NCI-H2107 (cell line): ENCODE measurements at places on chromosomes 5 and 9.
A peak's percentile ranks its signal among the peaks of the same experiment; 100 is the strongest.

- DNase-seq = no peak
These were observed 89.8 kb downstream of the PSAT1 start for GRCh38 chr9:78386773-78387172.

GRCh38 chr9:129336601-129337331 lies 158.7 kb upstream of the IER5L start:
- DNase-seq = no peak

GRCh38 chr9:12351293-12352044 lies 341.7 kb upstream of the TYRP1 start:
- no peak for DNase-seq

DNA sequence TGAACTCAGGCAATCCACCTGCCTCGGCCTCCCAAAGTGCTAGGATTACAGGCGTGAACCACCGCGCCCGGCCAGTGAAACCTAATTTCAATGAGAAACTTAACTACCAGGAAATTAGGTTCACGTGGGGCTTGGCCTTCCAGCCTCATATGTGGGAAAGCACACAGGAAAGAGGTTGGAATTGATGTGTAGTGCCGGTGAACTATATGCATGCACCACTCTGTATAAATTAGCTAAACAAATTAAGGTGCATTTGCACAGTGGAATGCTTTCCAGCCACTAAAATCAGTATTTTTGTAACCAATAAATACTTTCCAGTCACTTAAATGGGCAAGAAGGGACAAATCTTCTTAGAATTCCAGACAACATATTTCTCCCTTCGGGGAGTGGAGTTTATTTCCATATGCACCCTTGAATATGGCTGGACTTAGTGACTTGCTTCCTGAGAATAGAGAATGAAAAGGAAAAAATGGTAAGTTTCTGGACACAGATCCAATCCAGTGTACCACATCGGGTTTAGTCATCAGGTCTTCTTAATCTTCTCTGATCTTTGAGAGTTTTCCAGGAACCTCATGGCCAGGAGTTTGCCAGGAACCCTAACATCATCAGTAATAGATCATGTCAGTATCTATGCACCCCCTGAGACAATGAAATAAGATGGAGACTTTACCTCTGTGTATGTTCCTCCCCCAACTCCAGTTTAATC lies 24.9 kb downstream of the ATOX1 start:
- no peak for DNase-seq

DNA sequence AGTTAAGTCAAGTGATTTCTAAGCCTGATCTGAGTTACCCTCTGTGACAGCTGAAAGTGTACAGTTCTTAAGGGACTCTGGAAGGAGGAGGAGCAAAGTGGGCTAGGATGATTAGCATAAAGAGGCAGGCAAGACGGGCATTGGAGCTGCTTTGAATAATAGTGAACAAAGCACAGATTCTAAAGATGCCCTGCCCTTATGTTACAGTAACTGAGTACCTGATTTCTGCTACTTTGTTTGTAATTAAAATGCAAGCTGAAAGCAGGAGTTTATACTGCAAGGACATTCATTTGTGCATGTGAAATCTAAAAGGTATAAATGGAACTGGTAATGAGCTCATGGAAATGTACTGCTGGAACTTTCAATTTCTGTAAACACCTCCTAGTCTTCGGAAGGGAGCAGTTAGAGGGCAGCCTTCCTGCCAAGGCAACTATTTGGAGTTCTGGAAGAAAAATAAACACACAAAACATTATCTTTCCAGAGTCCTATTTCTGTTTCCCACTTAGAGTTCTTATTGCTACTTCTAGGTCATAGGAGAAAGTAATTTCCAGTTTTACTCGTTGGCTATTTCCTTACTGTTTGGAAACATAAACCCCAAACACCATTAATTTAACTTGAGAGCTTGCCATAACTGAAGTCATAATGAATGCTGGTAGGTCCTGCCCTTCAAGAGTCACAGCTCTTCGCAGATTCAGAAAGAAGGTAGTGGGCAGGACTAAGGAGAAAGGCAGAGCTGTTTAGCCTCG lies at the start of gene RANBP3L:
Gene RANBP3L, minus strand, starts transcription at position 45 of the 746 bp plus-strand sequence. CDS start 486 bp downstream, outside the sequence.
- DNase-seq = no peak

DNA sequence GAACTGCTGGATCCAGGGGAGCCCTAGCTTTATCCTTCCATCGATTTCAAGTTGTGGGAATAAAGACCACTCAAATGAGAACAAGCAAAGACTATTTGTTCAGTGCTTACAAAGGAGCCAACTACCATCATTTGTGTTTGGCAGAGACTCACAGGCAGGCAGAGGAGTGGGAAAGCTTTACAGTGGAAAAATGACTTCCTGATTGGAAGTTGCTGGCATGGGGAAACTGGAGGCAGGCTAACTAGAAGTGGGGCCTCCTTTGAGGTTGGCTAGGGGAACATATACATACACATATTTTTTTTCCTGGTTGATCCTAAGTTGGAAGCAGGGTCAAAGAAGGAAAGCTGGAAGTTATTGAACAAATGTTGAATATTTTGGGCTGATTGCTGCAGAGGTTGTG lies 121.7 kb downstream of the ACTBL2 start:
- no peak for DNase-seq

- no peak for DNase-seq
These were observed 70.0 kb downstream of the RXRA start for GRCh38 chr9:134396258-134396742.

GRCh38 chr5:126481243-126481642 lies 58.0 kb downstream of the GRAMD2B start:
- no peak for DNase-seq

DNA sequence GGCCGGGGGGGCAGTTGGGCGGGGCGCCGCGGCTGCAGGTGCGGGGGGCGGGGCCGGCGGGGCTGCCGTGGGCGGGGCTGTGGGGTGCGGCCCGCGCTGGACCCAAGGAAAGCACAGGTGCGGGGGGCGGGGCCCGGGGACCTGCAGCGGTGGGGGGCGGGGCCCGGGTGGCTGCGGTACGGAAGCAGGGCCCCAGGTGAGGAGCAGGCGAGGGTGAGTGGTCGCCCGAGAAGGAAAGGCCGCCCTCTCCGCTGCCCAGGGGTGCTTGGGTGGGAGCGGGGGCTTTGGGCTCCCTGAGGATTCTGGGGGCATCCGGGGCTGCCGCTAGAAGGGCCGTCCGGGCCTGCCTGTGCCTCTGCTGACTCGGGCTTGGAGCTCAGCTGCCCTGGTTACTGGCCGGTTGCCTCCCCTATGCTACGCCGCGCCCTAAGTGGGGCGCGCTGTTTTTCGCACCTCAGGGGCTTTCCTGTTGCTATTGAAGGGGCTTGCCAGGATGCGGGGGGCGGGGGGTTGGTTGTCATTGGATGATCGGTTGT lies 767 bp downstream of the RALGPS1 start:
- peak; percentile 70 for DNase-seq

- DNase-seq = no peak
These were observed 594.1 kb upstream of the PTPRD start for GRCh38 chr9:11206925-11207324.

DNA sequence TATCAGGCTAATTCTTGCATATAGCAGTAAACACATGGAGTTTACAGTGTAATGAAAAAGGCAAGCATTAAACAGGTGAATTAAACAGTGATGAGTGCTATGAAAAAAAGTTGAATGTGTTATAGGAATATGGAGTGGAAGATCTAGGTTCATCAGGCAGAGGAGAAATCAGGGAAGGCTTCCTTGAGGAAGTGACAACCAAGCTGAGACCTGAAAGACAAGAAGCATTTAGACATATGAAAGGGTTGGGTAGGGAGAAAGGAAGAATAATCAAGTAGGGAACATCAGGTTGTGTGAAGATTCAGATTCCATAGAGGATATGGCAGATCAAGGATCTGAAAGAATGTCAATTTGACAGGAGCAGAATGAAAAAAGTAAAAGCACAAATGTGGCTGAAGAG lies 612.5 kb downstream of the PRELID2 start:
- no peak for DNase-seq

- DNase-seq = no peak
These were observed 589.1 kb downstream of the MTRR start for GRCh38 chr5:8458038-8458383.

DNA sequence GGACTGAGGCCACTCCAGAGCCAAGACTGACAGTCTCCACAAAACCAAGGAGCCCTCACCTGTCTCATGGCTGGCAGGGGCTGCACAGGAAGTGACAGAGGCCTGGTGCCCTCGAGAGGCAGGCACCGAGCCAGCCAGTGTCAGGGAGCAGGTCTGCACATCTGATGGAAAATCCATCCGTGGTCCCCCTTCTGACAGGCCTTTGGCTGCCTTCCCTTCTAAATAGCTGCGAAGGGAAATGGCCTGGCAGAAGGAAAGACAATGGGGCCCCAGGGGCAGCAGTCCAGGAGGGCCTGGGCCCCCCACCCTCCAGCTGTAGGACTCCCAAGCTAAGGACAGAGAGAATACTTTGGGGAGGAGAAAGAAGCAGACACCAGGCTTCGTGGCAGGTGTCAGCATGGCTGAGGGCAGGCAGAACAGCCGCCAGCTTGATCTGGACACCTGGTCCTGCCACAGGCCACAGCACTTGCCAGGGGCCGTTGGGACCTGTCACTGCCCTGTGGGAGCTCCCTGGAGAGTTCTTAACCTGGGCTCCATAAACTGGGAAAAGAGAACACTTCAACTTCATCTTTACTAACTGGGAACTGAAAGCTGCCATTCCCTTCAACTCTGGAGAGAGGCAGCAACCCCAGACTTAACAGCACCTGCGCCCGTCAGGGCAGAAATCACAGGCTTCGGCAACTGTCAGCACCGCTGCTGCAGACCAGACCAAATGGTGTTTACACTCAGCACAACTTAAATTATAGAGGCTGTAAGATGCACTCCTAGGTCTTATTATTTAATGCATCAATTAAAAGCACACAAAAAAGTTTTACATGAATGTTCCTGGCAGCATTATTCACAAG lies 22.0 kb downstream of the ADAMTS2 start:
- DNase-seq = no peak

DNA sequence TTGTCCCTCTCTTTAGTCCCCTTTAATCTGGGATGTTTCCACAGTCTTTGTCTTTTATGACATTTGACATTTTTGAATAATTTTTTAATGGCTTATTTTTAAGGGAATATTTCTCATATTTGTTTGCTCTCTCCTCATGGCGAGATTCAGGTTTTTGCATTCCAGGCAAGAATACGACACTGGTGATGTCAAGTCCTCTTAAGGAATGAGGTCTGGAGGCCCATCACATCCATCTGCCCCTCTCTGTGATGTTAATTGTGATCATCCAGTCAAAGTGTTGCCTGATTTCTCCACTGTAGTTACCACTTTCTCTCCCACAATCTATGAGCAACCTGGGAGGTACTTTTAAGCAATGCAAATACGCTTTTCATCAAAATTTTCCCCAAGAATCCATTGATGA lies 193.2 kb downstream of the MAST4 start:
- DNase-seq = no peak

- no peak for DNase-seq
These were observed 121.8 kb upstream of the TMEM161B start for GRCh38 chr5:88390481-88390880.

- no peak for DNase-seq
These were observed 32.3 kb downstream of the TNPO1 start for GRCh38 chr5:72848474-72849428.

DNA sequence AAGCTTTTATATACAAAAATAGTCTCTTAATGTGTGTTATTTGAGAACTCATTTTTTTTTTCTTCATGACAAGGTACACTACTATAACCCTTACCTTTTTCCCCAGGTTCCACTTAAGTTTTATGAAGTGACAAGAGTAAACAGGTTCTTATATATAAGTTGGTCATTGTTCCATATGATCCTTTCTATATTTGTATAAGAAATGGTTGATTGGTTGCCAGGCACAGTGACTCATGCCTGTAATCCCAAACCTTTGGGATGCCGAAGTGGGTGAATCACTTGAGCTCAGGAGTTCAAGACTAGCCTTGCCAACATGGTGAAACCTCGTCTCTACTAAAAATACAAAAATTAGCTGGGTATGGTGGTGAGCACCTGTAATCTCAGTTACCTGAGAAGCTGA lies 108.3 kb downstream of the PCSK1 start:
- DNase-seq = no peak

DNA sequence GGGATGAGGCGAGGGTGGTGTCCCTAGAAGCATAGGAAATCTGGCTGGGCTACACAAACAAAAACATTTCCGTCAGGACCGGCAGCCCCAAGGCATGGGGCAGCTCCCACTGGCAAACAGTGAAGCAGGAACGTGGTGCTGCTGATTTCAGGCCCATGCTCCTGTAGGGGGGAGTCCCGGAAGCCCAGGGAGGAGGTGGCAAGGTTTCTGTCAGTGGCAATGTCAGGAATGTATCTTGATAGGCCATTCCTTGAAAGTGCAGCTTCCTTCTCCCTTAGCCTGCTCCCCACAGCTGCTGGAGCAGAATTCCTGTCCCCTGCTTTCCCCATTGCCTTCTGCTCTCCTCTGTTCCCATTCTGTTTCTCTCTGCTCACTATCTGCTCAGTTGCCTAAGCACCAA lies 42.4 kb downstream of the MRRF start:
- no peak for DNase-seq

- DNase-seq = no peak
These were observed 16.0 kb downstream of the TRMO start for GRCh38 chr9:97906236-97906831.

DNA sequence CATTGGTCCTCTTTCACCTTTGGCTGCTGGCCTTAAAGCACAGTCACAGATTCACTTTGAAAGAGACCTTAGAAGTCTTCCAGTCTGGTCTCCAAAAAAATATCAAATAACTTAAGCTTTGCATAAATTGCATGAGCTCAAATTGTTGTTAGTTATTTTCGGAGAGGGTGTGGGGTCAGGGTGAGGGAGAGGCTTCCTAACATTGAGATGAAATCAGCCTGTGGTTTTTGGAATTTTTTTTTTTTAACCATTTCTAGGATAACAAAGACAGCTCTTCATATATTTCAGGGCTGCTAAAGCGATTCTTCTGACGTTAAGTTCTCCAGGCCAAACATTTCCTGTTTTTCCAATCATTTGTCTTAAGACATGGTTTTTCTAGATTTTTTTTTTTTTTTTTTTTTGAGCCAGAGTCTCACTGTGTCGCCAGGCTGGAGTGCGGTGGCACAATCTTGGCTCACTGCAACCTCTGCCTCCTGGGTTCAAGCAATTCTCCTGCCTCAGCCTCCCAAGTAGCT lies 4.5 kb downstream of the OCLN start:
- DNase-seq = no peak

DNA sequence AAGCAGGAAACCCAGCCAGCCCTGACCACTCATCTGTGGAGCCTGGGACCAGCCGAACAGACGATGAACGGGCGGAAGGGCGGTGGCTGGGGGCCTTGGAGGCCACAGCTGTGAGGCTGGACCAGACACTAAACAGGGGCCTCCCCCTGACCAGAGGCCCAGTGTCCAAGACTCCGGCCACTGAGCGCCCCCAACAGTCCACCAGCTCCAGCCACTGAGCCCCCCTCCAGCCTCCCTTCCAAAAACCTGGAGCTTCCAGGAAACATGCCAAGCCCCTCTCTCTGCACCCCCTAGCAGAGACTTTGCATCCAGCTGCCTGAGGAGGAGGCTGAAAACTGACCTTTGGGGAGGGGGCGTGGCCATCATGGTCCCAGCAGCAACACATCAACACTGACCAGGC lies 23.2 kb downstream of the CNTFR start:
- DNase-seq = no peak

- no peak for DNase-seq
These were observed 23.1 kb downstream of the SMAD5 start for GRCh38 chr5:136155761-136156160.
